ENCODE measurements at places on chromosomes 3 and 15.

DNA sequence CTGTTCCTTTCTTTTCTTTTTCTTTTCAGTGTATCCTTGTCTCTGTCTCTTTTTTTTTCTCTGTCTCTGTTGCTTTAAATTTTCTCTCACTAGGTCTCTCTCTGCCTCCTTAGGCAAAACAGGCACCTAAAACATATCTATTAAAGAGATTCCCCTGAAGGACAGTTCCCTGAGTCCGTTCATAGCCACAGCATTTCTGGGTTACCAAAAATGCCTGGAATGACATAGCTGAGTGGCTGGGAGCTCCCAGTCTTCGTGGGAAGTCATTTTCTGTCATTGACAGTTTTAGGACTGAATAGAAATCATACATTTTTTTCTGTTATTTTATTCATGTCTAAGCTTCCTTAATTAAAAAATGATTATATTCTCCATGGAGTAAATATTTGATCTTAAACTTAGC is 323.8 kb upstream of the AZI2 start:
- DNase-seq, result no peak

- no peak for DNase-seq
These were observed 171.8 kb downstream of the POTEB3 start for GRCh38 chr15:21268436-21268940.

- DNase-seq, result no peak
These were observed 248.9 kb upstream of the PROK2 start for GRCh38 chr3:72033666-72034428.

GRCh38 chr3:173652093-173652492 is 254.5 kb downstream of the NLGN1 start:
- no peak for DNase-seq

- peak; percentile 75 for DNase-seq
These were observed 2.4 kb downstream of the ANPEP start for GRCh38 chr15:89812011-89812846.

DNA sequence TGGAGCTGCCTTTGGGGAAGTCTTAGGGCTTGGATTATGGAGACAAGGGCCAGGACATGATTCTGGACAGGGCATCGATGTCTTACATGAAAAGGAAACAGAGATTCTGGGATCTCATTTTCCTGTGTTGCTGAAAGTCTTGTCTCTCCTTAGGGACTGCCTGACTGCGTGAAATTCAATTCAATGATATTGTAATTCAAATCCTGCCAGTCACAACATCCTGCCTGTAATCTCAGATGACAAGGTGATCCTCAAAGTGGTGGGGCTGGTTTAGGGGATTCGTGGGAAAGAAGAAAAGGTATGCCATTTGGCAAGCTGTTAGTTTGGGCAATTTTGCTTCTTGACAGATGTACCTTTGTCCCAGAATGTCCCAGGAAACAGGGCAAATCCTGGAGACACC is 129.1 kb downstream of the KBTBD8 start:
- DNase-seq, result no peak

- no peak for DNase-seq
These were observed 114.5 kb downstream of the EPHA3 start for GRCh38 chr3:89221924-89222323.

- DNase-seq, result no peak
These were observed 27.3 kb downstream of the MYO1E start for GRCh38 chr15:59345326-59345725.

DNA sequence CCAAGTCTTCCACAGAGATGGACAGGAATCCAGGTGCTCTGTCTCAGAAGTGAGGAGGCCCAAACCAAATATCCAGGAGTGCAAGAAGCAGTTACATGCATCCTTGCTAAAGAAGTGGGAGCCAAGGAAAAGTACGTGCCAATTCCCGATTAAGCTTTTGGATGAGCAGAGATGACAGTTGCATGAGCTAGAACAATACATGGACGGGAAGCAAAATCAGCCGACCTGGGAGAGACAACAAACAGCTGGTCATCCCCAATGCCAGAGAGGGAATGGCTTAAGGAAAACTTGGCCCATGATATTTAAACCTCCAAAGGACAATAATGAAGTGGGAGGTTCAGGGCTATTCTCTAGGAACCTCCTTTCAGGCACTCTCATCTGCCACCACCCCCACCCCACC is 86.0 kb upstream of the ABHD17C start:
- DNase-seq, result no peak

GRCh38 chr3:139689708-139690228 is 12.0 kb upstream of the NMNAT3 start:
- no peak for DNase-seq

GRCh38 chr3:112817797-112818196 is 28.9 kb downstream of the CD200R1L start:
- peak; percentile 32 for DNase-seq

- no peak for DNase-seq
These were observed 877.3 kb downstream of the MCTP2 start for GRCh38 chr15:95108673-95109072.

DNA sequence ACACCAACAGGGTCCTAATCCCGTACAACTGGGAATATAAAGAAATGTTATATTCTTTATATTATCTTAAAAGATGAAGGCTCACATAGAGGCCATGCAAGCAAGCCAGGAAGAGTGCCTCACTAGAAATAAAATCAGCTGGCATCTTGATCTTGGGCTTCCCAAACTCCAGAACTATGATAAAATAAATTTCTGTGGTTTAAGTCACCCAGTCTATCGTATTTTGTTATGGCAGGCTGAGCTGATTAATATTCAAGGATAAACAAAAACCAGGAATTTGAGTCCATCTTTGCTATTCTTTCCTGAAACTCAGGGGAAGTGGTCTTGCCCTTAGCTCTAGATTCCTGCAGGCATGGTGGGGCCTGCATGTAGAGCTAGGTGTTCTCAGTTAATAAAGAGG is 42.7 kb downstream of the ATOSA start:
- no peak for DNase-seq

GRCh38 chr3:37925157-37925556 is 63.5 kb downstream of the CTDSPL start:
- no peak for DNase-seq

DNA sequence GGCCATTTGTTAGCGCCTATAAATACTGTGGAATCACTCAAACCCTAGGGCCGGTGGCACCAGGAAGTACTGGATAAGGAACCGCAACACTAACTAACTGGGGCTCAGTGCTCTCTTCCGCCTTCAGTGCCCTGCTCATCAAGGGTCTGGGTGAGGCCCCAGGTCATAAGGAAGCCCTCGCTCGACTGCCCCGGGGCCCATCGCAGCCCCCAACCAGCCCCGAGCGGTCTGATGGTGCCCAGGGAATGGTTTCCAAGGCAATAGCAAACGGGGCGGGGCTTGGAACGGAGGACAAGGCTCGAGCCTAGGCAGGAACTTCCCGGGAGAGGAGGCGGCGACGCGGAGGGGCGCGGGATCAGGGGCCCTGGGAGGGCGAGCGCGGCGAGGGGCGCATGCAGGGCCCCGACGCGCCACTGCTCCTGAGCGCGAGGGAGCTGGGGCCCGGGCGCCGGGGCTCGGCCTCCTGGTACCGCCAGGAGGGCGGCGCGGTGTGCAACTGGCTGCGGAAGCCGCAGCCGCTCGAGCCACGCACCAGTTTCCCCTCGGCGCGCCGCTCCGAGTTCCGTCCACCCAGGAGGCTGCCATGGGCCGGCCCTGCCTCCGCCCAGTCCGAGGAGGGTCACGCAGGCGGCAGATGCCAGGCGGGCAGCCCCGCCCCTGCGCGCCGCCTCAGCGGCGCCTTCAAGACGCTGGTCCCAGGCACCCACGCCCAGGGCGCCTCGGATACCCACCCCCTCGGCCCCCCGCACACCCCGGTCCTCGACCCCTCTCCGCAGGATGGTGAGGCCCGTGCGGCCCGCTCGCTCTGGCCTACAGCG is at the start of gene TTLL3:
TSS of gene TTLL3 (plus strand) at position 648 of the 818 bp plus-strand sequence. CDS start 400 bp downstream, outside the sequence.
- peak; percentile 66 for DNase-seq

- no peak for DNase-seq
These were observed 114.8 kb downstream of the WDR72 start for GRCh38 chr15:53644660-53645059.
